ENCODE measurements at places on chromosomes 6 and 20. TPM values are rescaled to one million over a fixed set of nuclear protein-coding genes. Genes with fewer than 3 reads are reported as not detected.

Gene SLC4A11
- total RNA-seq = 0.94 TPM

Gene OSBPL2
- total RNA-seq = 26.3 TPM

Gene METTL24
- total RNA-seq = 0.16 TPM

Gene FAM83C
- not detected for total RNA-seq

Gene CST4
- total RNA-seq = not detected

Gene IMPG1
- not detected for total RNA-seq
